Epithelial cell of esophagus (primary cell): ENCODE measurements at places on chromosomes 11 and 22.

- DNase-seq: no peak
Measured at GRCh38 chr11:115693002-115693401, 188.8 kb upstream of the CADM1 start.

GRCh38 chr11:129644326-129644725 is 171.3 kb upstream of the TMEM45B start:
- no peak for DNase-seq

DNA sequence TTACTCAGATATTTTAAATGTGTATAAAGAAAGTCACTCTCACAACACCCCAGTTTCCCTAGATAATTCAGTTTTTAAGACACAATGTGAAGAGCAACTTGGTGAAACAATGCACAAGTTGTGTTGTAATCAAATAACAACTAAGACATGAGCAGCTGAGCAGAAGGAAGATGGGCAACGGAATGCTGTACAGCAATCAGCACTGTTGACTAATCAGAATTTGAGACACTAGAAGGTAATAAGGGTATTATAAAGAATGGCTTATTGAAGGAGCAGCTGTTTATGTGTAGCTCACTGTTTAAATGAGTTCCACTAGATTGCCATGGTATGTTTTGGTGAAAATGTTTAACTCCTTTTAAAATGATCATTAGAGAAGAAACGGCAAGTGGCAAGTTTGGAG is 60.1 kb downstream of the SOX6 start:
- no peak for DNase-seq

DNA sequence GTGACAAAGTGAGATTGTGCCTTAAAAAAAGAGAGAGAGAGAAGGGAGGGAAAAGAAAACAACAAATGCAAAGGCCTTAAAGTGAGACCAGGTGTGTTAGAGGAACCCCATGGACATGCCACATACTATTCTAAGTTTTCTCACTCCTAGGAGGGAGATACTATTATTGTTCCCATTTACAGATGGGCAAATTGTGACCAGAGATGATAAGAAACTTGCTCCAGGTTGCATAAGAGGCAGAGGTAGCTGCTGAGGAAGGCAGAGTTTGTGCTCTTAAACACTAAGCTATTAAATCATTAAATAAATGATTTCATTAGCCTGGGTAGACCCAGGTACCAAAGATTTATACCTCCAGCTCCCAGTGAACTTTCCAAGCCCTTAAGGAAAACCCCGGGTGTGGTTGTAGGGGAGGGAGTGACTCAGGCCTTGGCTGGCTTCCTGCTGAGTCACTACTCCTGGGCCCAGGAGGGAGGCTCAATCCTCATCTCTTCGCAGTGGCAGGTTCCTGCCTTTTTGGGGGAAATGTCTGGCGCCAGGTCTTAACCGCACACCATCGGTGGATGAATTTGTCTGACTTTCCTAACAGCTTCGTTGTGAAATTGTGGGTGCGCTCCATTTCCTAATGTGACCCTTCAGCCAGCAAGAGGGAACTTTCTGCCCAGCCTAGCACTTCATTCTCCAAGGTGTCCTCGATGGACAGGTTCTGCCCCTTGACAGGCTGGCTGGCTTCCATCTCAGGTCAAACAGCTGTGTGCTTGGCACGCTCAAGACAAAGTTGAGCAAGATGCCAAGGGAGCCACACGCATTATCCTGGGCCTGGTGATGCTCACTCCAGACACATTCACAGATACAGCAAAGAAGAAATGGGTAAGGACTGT is 33.4 kb upstream of the PTPRJ start:
- peak; percentile 97 for DNase-seq

DNA sequence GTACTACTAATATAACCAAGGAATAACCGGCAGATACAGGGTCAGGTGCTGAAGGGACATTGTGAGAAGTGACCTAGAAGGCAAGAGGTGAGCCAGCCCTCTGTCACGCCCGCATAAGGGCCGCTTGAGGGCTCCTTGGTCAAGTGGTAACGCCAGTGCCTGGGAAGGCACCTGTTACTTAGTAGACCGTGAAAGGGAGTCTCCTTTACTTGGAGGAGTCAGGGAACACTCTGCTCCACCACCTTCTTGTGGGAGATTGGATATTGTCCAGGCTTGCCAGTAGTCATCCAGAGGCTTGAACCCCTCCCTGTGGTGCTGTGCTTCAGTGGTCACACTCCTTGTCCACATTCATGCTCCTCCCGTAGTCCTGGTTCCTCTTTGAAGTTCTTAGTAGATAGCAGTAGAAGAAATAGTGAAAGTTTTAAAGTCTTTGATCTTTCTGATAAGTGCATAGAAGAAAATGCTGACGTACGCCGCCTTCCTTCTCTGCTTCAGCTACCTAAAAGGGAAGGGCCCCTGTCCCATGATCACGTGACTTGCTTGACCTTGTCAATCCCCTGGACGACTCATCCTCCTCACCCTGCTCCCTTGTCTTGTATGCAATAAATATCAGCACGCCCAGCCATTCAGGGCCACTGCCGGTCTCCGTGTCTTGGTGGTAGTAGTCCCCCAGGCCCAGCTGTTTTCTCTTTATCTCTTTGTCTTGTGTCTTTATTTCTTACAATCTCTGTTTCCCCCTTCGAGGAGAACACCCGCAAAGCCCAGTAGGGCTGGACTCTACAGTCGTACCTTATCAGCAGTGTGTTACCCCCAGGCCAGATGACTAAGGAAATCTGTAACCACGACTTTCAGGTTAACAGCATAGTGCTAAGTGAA is 6.1 kb downstream of the NUP50 start:
- DNase-seq: peak; percentile 43

- peak; percentile 86 for DNase-seq
Measured at GRCh38 chr22:27687984-27688545, 113.5 kb downstream of the MN1 start.

GRCh38 chr11:134289167-134289566 is 13.0 kb downstream of the GLB1L3 start:
- DNase-seq: no peak

- DNase-seq: peak; percentile 79
Measured at GRCh38 chr22:32660292-32660691, 141.2 kb upstream of the TIMP3 start.

GRCh38 chr11:27293515-27294417 is 69.2 kb downstream of the CCDC34 start:
- peak; percentile 89 for DNase-seq

DNA sequence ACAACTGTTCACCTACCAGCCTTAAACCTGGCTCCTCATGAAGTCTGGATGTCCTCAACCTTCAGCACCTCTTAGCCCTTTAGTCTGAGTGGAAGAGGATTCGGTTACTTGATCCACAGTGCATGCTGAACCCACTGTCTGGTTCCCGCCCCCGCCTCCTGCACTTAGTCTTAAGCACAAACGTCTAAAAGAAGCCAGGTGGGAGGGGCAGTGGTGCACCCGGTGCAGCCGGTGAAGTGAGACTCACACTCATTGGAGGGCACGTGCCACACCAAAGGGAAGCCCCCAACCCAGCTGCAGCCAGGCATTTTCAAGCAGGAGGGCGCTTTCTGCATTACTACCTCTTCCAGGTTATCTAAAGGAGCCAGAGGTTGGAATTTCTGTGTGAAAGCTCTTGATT is 146.8 kb downstream of the COMMD9 start:
- DNase-seq: no peak
